Heart left ventricle (tissue), 16 donors: ENCODE measurements at places on chromosomes 5 and 9. TPM values are rescaled to one million over a fixed set of nuclear protein-coding genes. Genes with fewer than 3 reads are reported as not detected.

DNA sequence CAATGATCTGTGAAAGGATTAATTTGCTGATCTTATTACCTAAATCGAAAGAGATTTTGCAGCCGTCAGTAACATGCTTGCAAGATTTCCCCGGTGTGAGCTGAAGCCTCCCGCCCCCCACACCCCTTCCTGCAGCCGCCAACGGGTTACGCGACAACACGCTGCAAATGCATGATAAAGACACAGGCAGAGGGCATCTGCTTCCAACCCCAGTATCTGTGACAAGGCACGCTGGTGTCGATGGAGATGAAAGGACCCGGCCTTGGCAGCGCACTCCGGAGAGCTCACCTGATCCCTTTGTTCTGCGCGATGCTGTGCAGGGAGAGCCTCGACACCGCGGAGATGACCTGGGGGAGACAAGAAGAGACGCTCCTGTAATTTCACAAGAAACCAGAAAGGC lies 122.9 kb upstream of the SARDH start:
- no peak overlapping the region for H3K27ac ChIP-seq
- no peak overlapping the region for H3K4me3 ChIP-seq
- no peaks in the 10 kb centered on the region for H3K4me1 ChIP-seq
- no peak for DNase-seq
- no peaks in the 10 kb centered on the region for H3K27me3 ChIP-seq

- H3K27me3 ChIP-seq = no peaks in the 10 kb centered on the region
- H3K27ac ChIP-seq = peak overlapping the region; percentile 30
- H3K4me3 ChIP-seq = no peak overlapping the region
- H3K36me3 ChIP-seq = peaks cover 29% of the 10 kb centered on the region
These were observed 12.4 kb downstream of the NFIL3 start for GRCh38 chr9:91411096-91411771.

CDH18 gene
- not detected for polyA plus RNA-seq

GRCh38 chr9:4464911-4465513 lies 25.3 kb upstream of the SLC1A1 start:
- no peaks in the 10 kb centered on the region for H3K4me1 ChIP-seq
- H3K27ac ChIP-seq = no peak overlapping the region
- no peak overlapping the region for H3K4me3 ChIP-seq
- DNase-seq = no peak

DNA sequence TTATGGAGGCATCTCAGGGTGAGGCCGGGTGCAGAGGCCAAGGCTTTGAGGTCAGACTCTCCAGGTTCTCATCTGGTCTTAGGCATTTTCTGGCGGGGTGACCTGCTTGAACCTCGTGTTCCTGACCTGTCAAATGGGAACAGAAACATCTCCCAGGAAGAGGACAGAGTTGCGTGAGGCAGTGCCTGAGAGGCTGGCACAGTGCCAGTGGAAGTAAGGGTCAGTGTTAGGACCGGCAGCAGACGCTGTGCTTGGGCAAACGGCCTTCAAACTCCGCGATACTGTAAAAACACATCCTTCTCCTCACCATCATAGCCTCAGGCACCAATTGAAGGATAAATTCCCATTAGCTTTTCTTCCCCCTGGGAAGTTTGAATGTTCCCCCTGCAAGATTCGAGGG lies 55.6 kb upstream of the FCN2 start:
- H3K4me1 ChIP-seq = no peaks in the 10 kb centered on the region
- H3K4me3 ChIP-seq = no peak overlapping the region
- no peak for DNase-seq
- no peaks in the 10 kb centered on the region for H3K27me3 ChIP-seq
- no peaks in the 10 kb centered on the region for H3K36me3 ChIP-seq

OMD gene
- 1.5 TPM for polyA plus RNA-seq

DNA sequence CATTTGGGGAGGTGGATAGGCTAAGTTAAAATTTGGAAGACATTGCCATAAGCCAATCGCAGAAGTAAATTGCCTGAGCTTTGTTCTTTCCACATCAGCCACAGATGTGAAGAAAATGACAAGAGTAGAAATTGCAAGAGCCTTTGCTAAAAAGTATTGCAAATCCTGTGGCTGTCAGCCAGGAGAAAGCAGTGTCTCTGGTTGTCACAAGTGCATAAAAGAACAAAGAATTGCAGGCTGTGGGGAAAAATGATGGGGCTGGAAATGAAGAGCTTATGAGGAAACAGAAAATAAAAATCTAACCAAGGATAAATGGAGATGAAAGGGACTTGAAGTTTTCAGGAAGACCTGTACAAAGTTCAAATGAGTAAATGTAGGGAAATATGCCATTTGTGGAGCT lies 344.8 kb downstream of the CSNK1G3 start:
- no peak overlapping the region for H3K4me3 ChIP-seq

GRCh38 chr5:50763846-50764245 lies 97.4 kb downstream of the PARP8 start:
- H3K27ac ChIP-seq = no peak overlapping the region
- DNase-seq = no peak
- no peak overlapping the region for H3K4me3 ChIP-seq

BTNL9 gene
- polyA plus RNA-seq = 32.5 TPM

GRCh38 chr5:72815580-72816283 lies 729 bp upstream of the TNPO1 start:
- no peaks in the 10 kb centered on the region for H3K27me3 ChIP-seq
- DNase-seq = no peak
- H3K36me3 ChIP-seq = no peaks in the 10 kb centered on the region
- peak overlapping the region; percentile 89 for H3K27ac ChIP-seq
